ENCODE measurements at places on chromosomes 12 and 14.

- peak; percentile 49 for DNase-seq
Measured at GRCh38 chr12:121916719-121917118, 1.7 kb upstream of the CFAP251 start.

- DNase-seq: no peak
Measured at GRCh38 chr14:75328558-75329155, 50.0 kb downstream of the FOS start.

- no peak for DNase-seq
Measured at GRCh38 chr12:26608273-26608672, 224.7 kb downstream of the ITPR2 start.

DNA sequence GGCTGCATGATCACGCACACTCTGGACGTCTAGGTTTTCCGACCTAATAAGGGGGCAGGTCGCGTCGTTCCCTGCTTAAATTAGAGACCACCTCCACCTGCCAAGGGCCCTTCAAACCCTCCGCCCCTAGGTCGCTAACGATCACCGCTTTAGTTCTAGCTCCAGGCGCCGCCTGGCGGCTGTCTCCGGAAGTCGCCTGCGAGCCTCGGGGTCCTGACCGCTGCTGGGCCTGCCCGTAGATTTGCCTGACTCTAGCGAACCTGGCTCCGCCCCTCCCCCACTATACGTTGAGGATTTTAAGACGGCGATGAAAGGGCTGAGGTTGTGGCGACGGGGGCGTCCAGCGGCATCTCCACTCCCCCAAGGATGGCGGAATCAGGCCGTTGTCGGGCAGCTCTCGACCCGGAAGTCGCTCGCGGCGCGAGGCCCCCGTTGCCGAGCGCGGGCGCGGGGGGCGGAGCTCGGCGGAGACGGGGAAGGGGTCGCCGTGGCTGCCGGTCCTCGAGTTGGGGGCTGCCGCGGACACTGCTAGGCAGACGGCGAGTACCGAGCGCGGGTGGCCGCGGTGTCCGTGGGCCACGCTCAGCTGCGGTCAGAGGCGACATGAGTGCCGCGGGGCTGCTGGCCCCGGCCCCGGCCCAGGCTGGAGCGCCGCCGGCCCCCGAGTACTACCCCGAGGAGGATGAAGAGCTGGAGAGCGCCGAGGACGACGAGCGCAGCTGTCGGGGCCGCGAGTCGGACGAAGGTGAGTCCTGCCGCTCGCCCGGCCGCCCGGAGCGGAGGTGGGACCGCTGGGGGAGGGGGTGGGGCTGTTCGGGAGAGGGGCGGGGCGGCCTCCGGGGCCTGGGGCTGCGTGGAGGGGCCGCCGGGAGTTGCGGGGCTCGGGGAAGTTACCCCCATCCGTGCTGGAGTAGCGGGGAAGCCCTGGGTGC is at the start of gene SUDS3:
SUDS3 (plus strand) TSS at position 467 of the 932 bp plus-strand sequence; CDS start at position 604, 137 bp downstream.
- peak; percentile 90 for DNase-seq

DNA sequence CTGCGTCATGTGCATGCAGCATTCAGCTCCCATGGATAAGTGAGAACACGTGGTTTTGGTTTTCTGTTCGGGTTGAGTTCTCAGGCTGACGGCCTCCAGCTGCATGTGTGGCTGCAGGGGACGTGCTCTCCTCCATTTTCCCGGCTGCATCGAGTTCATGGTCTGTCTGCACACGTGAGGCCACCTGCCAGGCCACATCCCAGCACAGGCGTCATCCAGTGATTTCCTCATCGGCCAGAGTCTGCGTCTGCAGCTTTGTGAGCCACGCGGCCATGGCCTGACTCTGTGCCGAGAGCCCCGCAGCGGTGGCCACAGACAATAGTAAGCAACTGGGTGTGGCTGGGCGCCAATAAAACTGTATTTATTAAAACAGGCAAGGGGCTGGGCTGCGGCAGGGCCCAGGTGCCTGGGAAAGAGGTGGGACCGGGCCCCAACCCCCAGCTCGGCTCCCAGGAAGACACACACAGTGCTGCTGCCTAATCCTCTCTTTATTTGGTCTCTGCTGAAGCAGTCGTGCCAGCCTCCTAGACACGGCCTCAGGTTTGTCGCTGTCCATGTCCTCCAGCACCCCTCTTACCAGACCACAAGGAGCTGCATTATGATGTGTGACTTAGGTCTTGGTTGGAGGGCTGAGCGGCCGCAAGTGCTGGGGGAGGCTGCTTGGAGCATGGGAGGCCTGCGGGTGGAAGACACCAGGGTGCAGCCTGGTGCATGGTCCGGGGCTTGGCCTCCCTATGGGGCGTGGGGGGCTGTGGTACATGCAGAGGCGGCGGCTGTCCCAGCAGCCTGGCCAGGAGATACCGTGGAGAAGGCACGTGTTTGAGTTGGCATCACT is 52.0 kb downstream of the NOC4L start:
- no peak for DNase-seq

DNA sequence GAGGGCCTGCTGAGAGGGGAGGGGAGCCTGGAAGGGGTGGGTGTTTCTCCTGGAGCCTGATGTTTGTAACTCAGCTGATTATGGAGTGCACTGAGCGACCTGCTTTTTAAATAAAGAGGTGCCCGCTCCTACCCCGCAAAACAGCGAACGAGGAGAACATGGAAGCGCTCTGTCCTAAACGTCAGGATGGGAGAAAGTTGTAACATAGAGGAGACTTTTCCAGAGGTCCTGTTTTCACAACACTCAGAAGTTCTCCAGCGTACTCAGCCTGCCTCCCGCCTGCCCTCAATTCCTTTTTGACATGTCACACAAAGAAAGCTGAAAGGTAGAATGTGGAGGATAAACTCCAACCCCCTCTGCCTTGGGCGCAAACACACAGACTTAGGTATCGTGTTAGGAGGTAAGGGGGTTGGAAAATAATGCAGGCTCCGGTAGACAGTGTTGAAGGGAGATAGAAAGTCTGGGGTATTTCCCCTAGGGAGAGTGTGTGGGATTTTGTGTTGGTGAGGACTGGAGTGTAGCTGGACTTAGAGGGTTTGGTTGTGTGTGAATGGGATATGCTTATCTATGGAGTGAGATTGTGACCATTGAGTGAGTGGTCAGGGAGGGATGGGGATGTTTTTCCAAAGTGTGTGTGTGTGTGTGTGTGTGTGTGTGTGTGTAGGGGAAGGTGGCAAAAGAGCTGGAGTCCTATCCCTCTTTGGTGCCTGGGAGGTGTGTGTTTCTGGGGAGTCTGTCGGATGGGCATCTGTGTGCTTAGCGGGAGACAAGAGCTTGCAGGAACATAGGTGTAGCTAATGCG is 2.1 kb downstream of the NTF3 start:
- no peak for DNase-seq

DNA sequence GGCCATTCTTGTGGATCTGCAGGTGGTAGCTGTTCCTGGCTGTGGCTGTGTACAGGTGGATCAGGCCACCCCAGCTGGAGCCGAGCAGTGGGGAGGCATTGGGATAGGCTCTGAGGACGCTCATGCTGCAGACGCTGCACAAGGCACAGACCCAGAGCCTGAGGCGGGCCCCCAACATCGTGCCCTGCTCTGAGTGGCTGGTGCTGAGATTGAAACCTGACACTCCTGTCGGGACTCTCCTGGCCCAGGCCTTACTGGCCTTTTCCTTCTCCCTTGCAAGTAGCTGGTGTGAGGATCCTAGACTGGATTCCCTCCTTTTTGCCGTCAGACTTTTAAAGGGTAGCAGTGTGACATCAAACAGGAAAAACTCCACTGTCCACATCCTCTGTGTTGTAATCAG is at the start of gene FGF23:
FGF23 (minus strand) TSS at position 308 of the 400 bp plus-strand sequence; CDS start at position 178, 130 bp downstream.
- no peak for DNase-seq

GRCh38 chr12:102478405-102479098 is 1.8 kb downstream of the IGF1 start:
- DNase-seq: no peak

DNA sequence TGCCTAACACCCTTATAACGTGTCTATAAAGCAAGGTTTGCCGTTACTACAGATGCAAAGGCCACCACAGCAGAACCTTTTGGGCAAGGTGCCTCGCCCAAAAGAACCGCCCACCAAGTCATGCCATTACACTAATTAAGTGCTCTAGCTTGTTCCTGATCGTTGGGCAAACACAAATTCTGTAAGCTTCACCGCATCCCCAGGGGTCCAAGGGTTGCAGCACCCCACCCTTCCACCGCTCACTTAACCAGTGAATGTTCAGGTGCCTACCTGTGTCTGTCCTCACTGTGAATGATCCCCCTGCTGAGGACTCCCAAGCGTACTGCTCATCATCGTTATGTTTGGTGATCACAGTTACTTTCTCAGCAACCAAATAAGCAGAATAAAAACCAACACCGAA is 1.4 kb downstream of the HSP90AA1 start:
- no peak for DNase-seq

- DNase-seq: peak; percentile 8
Measured at GRCh38 chr14:105151084-105151837, 17.3 kb downstream of the JAG2 start.

GRCh38 chr14:87935886-87936285 is 57.1 kb downstream of the GALC start:
- no peak for DNase-seq

GRCh38 chr12:49232940-49233841 is 31.7 kb upstream of the TUBA1C start:
- peak; percentile 94 for DNase-seq

GRCh38 chr12:62435303-62436163 is 31.1 kb upstream of the MON2 start:
- DNase-seq: peak; percentile 65

GRCh38 chr12:13342971-13343370 is 146.4 kb downstream of the EMP1 start:
- DNase-seq: no peak

GRCh38 chr14:42563313-42563712 is 956.6 kb downstream of the LRFN5 start:
- no peak for DNase-seq

DNA sequence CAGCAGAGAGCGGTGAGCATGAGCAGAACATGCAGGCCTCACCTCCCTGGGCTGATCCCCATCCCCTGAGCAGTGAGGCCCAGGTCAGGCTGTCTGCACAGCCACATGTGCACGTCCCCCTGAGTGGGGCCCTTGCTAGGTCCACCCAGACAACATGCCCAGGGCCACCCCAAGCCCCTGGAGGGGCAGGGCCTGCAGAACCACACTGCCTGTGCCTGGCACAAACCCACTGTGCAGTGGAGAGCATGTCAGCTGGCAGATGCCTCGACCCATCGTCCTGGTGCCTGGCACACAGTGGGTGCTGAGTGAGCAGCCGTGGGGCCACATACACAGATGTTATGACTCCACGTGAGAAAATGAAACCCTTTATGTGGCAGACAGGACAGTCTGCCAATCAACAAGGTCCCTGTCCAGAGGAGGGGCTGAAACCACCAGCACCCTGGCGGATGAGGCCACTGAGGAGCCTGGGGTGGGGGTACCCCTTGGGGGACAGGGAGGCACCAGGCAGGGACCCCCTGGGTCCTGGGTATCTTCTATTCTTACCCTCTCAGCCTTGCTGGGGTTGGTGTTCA is 8.3 kb downstream of the ANHX start:
- no peak for DNase-seq

GRCh38 chr12:111692575-111693210 is 6.8 kb downstream of the ACAD10 start:
- DNase-seq: peak; percentile 14

- no peak for DNase-seq
Measured at GRCh38 chr12:109952873-109953272, 43.3 kb downstream of the GIT2 start.

GRCh38 chr12:131092901-131093603 is 139.3 kb downstream of the ADGRD1 start:
- peak; percentile 1 for DNase-seq

GRCh38 chr12:41946106-41946505 is 198.6 kb downstream of the GXYLT1 start:
- DNase-seq: no peak

- DNase-seq: no peak
Measured at GRCh38 chr12:28933176-28933575, 215.9 kb upstream of the FAR2 start.

DNA sequence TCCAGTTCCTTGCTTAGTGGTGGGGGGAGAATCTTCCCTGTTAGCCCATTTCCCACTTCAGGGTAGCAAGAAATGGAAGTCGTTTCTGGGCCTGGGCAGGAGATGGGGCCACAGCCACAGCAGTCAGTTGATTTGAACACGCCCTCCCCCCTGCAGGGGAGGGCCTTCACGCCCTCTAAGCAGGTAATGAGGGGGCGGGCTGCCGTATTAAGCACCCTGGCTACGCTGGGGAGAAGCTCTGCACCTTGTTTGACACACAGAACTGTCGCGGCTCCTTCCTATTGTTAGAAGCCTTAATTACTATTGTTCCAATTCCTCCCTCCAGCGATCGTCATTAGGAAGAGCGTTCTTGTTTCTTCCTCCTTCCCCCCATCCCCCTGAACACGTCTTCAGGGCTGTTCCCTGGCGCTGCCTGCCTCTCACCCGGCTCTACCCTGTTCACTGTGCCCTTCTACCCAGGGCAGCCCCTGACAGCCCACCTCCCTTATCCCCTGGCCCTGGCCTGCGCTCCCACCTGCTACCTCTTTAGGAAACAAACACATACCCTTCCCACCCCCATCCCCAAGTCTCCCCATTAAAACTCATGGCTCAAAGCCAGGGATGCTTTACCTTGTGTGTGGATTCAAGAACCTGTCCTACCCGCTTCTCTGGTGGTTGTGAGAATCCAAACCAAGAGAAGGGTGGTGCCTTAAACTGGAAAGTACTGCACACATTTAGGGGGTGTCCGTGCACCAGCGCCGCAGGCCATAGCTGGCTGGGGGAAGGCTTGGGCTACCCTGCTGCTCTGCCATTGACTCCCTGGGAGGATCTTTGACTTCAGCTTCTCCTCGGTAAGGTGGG is 137.6 kb downstream of the TSPAN9 start:
- no peak for DNase-seq

GRCh38 chr14:23359167-23359626 is 5.8 kb downstream of the EFS start:
- DNase-seq: no peak

DNA sequence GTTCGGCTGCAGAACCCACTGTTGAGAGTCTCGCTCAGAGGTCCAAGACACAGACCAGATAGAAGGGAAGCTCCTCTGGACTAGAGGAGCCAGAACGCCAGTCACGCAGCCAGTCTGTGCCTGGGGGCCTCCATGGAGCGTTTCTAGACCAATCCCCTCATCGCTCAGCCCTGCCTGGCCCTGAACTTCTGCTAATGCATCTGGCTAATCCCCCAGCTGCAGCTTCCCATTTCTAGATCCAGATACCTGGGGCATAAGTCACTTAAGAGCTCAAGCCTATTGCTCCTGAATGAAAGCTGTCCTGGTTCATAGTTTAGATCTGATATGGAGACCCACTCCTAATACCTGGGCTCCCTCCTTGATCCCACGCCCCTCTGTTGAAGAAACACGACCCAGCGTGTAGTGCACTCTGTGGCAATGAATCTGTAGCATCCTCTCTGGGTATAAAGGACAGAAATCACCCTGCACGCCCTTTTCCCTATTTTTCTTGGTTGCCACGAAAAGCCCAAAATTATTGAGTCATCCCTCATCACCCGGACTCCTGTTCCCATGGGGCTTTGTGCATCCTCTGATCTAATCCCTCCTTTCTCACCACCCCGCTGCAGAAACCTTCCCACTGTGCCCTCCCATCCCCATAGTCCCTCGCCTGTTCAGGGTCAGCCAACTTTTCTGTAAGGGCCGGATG is 341.6 kb upstream of the FKBP4 start:
- no peak for DNase-seq

- no peak for DNase-seq
Measured at GRCh38 chr12:47864646-47865235, 40.1 kb downstream of the VDR start.
